Lung microvascular endothelial cell (primary cell): ENCODE measurements at places on chromosomes 7 and 10.
A peak's percentile ranks its signal among the peaks of the same experiment; 100 is the strongest.

GRCh38 chr7:134362587-134363483, 46.1 kb upstream of the SLC35B4 start:
- no peak for DNase-seq

GRCh38 chr10:112235920-112236319, 47.3 kb upstream of the TECTB start:
- no peak for DNase-seq

- no peak for DNase-seq
Measured at GRCh38 chr7:2621948-2622640, 9.7 kb upstream of the TTYH3 start.

- DNase-seq: no peak
Measured at GRCh38 chr7:121544238-121544637, 148.1 kb upstream of the FAM3C start.

DNA sequence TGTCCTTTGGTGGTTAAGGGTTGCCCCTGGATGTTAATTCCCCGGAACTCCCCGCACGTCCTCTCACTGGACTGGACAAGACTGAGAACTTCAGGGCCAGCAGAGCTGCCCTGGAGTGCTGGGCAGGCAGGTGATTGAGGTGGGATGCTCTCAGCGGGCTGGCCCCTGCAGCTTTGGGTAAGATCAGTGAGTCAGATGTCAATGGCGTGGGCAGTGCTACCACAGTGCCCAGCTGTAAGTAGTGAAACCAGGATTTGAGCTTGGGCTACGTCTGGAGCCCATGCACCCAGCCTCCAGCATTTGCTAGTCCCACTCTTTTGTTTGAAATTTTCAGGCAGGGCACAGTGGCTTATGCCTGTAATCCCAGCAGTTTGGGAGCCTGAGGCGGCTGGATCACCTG, 6.7 kb upstream of the SEPHS1 start:
- DNase-seq: no peak

- no peak for DNase-seq
Measured at GRCh38 chr10:131728286-131729228, 172.3 kb upstream of the PPP2R2D start.

- DNase-seq: no peak
Measured at GRCh38 chr7:113519472-113519871, 399.3 kb downstream of the PPP1R3A start.

GRCh38 chr10:85149766-85150165, 821.4 kb downstream of the CCSER2 start:
- no peak for DNase-seq

- peak; percentile 85 for DNase-seq
Measured at GRCh38 chr10:21943633-21944265, 59.8 kb downstream of the DNAJC1 start.

DNA sequence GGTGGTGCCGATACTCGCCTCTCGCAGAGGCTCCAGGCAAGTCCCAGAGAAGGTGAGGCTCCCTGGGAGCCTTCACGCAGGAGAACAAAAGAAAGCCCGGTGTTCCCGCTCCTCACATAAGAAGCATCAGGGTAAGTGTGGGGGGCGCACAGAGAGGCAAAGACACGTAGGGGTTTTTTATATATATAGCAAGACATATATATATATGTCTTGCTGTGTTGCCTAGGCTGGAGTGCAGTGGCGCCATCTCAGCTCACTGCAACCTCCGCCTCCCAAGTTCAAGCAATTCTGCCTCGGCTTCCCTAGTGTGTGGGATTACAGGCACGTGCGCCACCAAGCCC, 61.3 kb downstream of the PDIA4 start:
- no peak for DNase-seq

DNA sequence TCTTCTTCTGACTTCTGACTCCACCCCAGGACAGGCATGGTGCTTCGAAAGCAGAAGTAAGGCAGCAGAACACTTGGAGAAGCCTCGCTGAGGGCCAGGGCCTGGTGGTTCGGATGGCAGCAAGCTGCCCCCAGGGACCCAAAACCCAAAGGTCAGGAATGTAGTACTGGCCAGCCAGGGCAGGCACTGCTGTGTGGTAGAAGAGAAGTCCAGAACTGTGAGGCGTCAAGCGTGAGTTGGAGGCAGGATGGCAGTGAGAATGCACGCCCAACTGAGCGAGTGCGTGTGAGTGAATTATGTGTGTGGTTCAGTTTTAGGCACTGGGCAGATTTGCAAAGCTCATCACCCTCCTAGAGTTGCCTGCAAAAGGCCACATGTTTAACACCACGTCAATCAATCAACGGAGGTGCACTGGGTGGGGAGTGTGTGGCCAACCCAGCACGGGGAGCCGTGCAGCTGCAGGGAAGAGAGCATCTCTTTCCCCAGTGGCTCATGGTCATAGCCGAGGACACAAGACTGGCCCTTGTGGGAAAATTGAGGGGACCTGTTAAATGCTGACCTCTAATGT, 144.3 kb downstream of the KCNMA1 start:
- DNase-seq: no peak

DNA sequence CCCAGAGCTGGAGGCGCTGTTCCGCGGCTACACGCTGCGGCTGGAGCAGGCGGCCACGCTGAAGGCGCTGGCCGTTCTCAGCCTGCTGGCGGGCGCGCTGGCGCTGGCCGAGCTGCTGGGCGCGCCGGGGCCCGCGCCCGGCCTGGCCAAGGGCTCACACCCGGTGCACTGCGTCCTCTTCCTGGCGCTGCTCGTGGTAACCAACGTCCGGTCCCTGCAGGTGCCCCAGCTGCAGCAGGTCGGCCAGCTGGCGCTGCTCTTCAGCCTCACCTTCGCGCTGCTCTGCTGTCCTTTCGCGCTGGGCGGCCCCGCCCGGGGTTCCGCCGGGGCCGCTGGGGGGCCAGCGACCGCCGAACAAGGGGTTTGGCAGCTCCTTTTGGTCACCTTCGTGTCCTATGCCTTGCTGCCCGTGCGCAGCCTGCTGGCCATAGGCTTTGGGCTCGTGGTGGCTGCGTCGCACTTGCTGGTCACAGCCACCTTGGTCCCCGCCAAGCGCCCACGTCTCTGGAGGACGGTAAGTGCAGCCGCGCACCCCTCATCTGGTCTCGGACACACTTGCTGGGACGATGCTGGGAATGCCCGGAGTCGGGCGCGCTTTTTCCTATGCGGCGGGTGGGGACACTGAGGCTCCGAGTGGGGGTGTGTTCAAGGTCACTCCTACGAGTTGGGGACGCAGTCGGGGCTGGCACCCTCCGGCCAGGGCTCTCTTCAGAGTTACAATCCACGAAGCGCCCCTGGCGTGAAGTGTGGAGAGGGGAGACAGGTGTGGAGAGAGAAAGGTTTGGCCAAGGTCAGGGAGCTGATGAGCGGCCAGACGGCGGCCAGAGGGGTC, 717 bp downstream of the ADCY1 start:
- peak; percentile 63 for DNase-seq

DNA sequence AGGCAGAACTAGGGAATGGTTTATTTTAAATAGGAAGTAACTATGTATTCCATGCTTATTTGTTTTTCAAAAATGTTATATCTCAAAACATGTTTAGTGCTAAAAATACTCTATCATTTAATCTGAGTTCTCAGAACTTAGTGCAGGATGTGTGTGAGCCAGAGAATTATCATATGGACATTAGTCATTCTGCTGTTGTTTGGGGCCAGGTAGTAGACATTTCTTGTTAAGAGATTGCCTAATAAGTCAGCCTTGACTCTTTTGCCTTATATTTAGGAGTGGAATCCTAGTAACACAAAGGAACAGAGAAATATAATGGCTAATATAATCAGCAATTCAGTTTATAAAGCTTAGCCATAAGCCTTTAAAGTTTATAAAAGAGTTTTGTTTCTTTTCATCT, 149.8 kb downstream of the CCSER2 start:
- peak; percentile 65 for DNase-seq

- DNase-seq: no peak
Measured at GRCh38 chr7:38554586-38554985, 76.6 kb downstream of the AMPH start.

DNA sequence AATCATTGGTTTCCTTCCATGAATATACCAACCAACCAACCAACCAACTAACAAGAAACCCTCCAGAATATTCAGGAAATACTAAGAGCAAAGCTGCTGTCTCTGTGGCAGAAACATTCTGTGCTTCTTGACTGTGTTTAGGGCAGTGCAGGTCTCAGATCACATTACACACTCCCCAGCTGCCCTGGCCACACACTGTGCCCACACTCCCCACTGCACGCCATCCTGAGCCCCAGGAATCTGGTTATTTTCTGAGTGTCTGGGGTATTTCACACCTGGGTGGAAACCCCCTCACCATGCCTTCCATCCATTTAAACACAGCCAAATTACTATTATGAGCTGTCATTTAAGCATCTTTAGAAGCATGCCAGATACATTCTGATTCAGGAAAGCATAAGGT, 183.7 kb upstream of the ANK3 start:
- DNase-seq: no peak

DNA sequence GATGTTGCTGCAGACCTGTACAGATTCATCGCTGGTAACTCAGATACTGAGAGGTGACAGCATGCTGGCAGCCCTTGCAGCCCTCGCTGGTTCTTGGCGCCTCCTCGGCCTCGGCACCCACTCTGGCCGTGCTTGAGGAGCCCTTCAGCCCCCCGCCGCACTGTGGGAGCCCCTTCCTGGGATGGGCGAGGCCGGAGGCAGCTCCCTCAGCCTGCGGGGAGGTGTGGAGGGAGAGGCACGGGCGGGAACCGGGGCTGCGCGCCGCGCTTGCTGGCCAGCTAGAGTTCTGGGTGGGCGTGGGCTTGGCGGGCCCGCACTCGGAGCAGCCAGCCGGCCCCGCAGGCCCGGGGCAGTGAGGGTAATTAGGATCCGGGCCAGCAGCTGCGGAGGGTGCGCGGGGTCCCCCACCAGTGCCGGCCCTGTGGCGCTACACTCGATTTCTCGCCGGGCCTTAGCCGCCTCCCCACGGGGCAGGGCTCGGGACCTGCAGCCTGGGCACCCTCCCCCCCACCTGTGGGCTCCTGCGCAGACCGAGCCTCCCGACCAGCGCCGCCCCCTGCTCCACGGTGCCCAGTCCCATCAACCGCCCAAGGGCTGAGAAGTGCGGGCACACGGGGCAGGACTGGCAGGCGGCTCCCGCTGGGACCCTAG, 12.2 kb upstream of the GTPBP10 start:
- DNase-seq: no peak

- DNase-seq: no peak
Measured at GRCh38 chr10:117899181-117899683, 147.5 kb downstream of the RAB11FIP2 start.

DNA sequence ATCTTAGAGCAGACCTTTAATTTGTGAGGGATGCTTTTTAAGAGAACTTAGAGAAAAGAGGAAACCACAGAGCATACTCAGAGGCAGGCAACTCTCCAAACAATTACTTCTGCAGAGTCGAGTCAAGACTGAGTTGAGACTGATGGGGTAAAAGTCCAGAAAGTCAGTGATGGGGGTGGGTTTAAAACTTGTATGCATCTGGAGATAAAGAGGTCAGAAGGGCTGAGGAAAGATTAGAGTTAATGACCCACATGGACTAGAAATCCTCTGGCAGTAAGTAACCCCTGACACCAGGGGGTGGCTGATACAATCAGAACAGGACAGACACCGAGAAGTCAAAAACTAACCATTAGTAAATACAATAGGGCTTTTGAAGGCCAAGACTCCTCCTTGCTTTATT, 42.4 kb upstream of the SEPTIN7 start:
- DNase-seq: peak; percentile 8

GRCh38 chr7:15396210-15397158, 165.3 kb downstream of the AGMO start:
- DNase-seq: no peak

DNA sequence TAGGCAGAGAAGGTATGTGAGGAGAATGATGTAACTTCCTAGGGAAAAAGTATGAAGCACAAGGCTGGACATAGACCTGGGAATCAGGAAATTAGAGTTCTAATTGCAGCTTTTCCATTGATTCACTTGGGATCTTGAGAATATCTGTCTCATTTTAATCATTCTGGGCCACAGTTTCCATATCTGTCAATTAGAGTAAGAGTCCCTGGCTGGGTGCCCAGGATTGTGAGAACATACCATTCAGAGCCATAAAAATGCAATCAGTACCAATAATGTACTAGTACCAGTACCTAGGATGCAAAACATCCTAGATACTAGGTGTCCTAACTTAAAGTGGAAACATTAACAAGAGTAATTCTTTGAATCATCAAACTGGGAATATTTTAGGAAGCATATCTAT, 29.6 kb downstream of the CAV1 start:
- peak; percentile 72 for DNase-seq

- no peak for DNase-seq
Measured at GRCh38 chr7:136652635-136653370, 215.6 kb upstream of the CHRM2 start.

DNA sequence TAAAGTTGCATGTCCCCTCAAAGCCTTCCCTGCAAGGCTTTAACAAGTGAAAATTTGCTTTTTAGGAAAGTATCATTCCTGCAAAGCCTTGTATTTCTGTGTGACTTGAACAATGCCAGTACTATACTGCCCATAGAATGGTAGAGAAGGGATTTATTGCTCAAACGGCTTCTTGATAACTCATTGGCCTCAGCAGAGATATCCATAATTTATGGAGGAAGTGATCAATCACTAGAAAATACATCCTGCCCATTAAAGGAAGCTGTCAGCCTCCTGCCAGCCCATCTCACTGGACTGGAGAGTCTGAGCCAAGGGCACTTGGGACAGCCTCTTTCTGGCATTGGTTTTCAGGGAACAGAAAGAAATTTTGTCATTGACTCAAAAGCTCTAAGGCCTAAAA, 152.6 kb downstream of the XPNPEP1 start:
- DNase-seq: no peak

- no peak for DNase-seq
Measured at GRCh38 chr10:11636697-11637303, 25.4 kb upstream of the USP6NL start.

DNA sequence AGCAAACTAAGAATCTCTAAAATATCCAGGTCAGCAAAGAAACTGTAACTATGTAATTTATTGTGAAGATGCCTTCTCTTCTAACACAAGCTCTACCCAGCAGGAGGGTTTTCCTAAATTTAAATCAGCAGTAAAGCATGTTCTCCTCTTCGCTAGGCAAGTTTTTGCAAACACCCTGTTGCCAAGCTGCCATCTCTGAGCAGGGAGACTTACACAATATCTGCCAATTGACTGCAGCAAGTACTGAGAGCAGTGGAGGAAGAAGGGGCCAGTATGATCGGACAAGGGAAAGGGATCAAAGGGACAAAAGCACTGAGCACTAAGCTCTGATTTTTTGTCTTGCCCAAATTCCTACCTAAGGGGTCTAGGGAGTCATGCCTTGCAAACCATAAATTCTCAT, 16.0 kb upstream of the LANCL2 start:
- DNase-seq: peak; percentile 12
